ENCODE measurements at places on chromosomes 16 and 17.

DNA sequence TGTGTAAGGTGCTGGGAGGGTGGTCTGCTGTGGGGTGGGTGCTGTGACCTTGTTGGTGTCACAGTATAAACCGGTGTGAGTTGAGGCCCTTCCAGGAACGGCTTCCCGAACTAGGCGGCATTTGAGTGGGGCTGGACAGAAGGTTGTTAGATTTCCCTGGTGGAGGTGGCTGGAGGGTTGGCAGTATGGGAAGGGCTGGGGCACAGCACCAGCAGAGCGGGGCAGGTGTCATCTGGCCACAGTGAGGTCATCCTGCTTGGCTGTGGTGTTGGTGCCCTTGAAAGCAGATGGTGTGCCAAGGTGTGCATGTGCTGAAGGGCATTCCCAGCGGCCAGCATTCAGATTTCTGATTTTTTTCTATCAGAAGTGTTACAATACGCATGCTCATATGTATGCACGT is 28.1 kb downstream of the BANP start:
- no peak for DNase-seq

DNA sequence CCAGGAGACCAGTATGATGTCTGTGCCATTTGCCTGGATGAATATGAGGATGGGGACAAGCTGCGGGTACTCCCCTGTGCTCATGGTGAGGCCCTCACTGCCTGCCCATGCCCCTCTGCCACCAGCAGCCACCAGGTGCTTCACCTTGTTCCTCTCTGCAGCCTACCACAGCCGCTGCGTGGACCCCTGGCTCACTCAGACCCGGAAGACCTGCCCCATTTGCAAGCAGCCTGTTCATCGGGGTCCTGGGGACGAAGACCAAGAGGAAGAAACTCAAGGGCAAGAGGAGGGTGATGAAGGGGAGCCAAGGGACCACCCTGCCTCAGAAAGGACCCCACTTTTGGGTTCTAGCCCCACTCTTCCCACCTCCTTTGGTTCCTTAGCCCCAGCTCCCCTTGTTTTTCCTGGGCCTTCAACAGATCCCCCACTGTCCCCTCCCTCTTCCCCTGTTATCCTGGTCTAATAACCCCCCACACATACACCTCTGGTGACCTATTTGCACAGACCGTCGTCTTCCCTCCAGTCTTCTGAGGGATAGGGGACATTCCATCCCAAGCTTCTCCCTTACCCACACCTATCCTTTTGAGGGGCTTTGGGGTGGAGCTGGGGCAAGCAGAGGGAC is 3.7 kb downstream of the PFN1 start:
- DNase-seq = peak; percentile 44

- no peak for DNase-seq
These were observed 2.6 kb upstream of the ANTKMT start for GRCh38 chr16:718389-718788.

GRCh38 chr17:19733953-19734526 is 14.1 kb downstream of the ALDH3A1 start:
- DNase-seq = no peak

DNA sequence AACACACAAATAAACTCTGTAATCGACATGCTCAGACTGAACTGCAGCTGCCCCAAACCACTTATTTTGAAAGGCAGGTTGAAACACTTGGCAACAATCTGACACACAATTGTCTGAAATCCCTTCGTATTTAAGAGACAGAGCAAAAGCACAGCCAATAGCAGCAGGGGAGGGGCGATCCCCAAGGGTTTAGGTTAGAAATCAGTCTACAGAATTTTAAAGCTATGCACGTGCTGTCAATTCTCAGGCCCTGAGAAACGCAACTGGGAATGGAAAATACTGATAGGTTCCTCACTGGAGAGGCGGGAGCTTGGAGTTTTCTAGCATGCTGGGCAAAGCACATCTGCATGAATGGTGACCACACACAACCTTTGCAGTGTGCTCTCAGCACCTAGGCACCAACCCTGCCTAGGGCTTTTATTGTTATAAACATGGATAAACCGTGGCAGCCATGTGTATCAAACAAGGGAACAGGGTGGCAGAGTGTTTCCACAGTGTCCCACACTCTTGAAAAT is 168.0 kb downstream of the AATF start:
- DNase-seq = no peak

DNA sequence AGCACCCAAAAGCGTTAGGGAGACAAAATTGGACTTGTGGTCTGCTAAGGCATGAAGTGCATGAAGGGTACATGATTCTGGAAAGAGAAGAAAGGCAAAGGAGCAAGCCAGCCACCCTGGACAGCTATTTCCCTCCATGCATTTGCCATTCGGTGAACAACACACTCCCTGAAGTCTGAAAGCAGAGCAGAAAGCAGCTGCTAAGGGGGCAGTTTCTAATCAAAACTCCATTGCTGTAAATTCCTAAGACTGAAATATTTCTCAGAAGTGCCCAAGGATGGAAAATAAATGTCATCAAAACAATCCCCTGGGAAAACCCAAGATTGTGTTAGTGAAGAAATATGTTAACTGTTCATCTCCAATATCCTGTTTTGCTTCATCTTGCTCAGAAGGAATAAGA is 44.3 kb downstream of the PMP22 start:
- DNase-seq = no peak

DNA sequence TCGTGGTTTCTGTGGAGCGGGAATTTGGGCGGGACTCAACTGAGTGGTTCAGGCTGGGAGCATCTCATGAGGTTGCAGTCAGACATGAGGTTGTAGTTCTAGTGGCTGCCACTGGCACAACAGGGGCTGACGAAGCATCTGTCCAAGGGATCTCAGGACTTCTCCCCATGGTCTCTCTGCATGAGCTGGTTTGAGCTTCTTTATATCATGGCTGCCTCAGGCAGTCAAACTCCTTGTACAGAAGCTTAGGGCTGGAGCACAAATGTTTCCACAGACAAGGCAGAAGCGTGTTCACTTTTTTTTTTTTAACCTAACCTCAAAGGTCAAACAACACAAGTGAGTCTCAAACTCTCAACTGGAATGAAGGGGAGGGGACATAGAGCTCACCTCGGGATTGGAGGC is 243.3 kb downstream of the MSI2 start:
- no peak for DNase-seq

- DNase-seq = no peak
These were observed 13.3 kb upstream of the IL17C start for GRCh38 chr16:88624977-88625576.

DNA sequence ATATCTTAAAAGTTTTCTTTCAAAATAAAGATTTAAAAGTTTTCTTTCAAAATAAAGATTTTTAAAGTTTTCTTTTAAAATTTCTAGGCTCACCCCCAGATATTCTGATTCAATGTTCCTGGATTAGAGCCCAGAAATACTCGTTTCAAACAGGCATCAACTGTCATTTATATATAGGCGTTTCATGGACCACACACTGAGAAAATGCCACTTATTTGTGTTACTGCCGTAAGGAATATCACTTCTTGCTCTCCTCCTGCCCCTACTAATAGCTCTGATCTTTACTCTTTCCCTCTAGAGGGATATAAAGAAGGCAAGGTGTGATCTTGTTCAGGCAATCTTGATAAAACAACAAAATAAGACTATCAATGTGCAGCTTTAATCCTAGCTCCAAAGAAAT is 1324.1 kb downstream of the CDH8 start:
- DNase-seq = no peak

- DNase-seq = no peak
These were observed 18.2 kb downstream of the DNAH17 start for GRCh38 chr17:78558989-78559388.

GRCh38 chr17:35536664-35537171 is 760 bp downstream of the SLFN12L start:
- DNase-seq = no peak

GRCh38 chr17:79171188-79171587 is 96.6 kb downstream of the ENGASE start:
- no peak for DNase-seq

DNA sequence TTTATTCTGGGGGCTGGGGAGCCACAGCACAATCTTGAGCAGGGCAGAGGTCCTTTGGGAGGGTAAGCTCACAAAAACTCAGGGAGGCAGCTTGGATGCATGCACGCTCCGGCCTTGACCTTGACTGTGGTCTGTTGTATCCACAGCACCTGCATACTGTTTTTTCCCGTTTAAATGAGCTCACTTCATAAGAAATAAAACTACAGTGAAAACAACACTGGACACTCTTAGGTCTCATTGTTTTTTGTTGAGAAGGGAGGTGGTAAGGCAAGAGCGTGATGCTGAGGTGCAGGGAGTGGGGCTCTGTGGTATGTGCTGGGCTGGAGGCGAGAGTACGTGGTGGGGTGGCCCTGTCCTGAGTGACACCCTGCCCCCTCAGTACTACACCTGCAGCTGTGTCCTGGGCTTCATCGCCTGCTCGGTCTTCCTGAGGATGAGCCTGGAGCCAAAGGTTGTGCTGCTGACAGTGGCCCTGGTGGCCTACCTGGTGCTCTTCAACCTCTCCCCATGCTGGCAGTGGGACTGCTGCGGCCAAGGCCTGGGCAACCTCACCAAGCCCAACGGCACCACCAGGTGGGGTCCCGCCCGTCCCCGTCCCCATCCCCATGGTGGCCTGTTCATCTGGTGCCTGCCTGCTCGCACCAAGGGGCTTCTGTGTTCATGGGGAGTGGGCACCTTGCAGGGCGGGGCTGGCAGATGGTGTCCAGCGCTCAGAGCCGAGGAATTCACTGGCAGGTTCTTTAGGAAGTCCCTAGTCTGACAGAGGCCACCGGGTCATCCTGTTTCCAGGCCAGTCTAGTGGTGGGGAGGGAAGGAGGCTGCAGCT is 44.2 kb downstream of the ADCY7 start:
- DNase-seq = no peak

DNA sequence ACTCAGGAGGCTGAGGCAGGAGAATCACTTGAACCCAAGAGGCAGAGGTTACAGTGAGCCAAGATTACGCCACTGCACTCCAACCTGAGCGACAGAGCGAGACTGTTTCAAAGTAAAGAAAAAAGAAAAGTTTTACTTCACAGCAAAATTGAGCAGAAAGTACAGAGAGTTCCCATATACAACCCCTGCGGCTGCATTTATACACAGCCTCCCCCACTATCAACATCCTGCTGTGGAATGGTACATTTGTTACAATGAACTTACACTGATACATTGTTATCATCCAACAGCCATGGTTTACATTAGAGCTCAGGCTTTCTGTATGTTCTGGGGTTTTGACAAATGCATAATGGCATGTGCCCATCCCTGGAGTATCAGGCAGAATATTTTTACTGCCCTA is 2.6 kb upstream of the MTHFSD start:
- DNase-seq = no peak

GRCh38 chr17:29927546-29927945 is 2.5 kb downstream of the SSH2 start:
- no peak for DNase-seq

GRCh38 chr16:50266337-50267091 is at the start of gene ADCY7:
ADCY7 (plus strand) TSS chr16:50266551; CDS start chr16:50288180, 21,629 bp downstream.
- DNase-seq = peak; percentile 72

- no peak for DNase-seq
These were observed 556 bp upstream of the SPNS1 start for GRCh38 chr16:28974007-28974436.

DNA sequence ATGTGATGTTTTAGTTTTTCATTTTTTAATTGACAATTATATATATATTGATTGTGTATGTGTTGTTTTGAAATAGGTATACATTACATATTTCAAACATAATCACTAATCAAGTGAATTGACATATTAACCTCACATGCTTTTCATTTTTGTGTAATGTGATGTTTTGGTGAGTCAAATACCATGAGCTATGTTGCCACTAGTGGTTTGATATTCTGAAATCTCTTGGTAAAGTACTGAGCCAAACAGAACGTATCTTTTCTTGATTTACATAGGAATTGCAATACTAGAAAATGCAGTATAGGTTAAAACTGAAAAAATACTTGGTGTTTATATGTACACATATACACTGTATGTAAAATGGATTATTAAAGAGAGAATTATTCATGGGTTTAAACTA is 65.2 kb upstream of the SIAH1 start:
- no peak for DNase-seq

GRCh38 chr17:48261297-48261880 is 153.8 kb downstream of the SNX11 start:
- DNase-seq = no peak

DNA sequence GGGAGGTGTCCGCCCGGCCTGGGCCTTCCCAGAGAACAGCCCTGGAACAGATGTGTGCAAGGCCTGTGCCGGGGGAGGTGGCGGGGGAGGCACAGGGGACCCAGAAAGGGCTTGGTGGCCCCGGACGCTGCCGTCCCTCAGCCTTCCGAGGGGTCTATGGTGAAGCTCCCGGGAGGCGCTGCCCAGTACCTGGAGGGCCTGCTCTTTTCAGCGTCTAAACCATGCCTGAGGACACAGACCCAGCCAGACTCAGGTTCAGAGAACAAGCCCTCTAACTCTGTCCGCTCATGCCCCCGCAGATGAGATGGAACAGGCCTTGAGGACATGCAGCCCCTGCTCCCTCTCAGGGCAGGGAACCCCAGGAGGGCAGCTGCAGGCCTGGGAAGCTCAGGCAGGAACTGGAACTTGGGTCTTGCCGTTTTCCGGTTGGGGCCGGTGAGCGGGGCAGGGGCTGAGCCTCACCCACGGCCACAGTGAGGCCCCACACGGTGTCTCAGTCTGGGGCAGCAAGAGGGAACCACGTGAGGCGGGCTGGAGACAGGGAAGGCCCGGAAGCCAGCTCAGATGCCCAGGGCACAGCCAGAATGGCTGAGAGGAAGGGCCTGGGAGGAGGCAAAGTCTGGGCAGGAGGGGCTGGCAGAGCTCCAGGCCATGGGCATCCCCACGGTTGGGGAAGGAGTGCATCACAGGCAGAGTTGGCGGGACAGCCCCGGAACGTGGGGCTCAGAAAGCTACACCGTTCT is 12.5 kb downstream of the SLC16A3 start:
- DNase-seq = no peak

- DNase-seq = peak; percentile 72
These were observed 31.2 kb downstream of the NSMCE1 start for GRCh38 chr16:27237219-27238015.

DNA sequence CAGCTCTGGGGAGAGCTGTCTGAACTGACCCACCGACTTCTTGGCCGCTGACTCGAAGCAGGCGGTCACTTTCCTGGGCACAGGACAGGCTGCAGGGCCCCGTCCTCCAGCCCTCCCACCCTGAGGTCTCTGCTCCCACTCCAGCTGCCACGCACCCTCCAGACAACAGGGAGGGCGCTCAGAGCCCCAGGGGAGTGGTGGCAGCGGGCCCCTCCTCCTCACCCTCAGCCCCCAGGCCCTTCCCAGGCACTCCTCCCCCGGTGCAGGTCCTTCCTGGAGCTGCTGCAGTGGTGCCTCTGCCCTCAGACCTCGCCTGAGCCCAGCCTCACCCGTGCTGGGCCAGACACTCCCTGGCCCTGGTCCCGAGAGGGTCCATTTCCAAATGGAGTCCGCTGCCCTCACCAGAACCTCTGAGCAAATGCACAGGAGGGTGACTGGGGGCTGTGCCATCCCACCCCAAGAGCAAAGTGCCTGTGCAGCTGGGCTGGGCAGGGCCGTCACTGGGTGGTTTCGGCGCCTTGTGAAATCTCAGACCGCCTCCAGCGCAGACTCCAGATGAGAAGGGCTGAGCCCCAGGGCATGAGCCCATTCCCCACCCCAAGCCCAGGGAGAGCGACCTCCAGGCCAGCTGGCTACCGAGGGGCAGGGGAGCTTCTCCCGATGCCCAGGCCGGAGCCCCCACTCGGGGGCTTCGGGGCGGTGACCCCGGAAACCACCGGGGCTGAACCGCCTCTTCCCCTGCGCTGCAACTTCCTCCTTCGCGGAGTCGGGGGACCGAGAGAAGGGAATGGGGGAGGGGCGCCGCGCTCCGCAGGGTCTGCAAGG is 717 bp downstream of the CYBA start:
- DNase-seq = no peak

- DNase-seq = peak; percentile 56
These were observed 34.7 kb upstream of the RBBP6 start for GRCh38 chr16:24504472-24505345.
